Cardiac fibroblast (primary cell): ENCODE measurements at places on chromosomes 6 and 20.
A peak's percentile ranks its signal among the peaks of the same experiment; 100 is the strongest.

GRCh38 chr6:150491131-150491810 is 108.4 kb upstream of the PLEKHG1 start:
- DNase-seq: peak; percentile 26

DNA sequence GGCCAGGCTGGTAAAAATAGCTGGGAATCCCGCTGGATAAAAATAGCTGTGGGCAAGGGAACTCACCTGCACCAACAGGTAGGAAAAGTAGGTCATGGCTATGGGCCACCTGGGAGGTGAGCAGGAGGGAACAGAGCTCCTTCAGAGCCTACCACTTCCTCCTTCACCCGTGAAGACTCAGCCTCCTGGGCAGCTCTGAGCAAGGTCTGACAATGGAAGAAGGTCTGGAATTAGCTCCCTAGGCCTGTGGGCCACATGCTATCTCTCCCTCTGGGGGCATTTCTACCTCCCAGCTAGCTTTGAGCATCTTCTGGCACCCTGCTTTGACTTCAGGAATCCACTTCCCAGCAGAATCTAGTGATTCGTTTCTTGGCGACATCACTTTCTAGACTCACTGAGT is 153.9 kb downstream of the MRPL14 start:
- no peak for DNase-seq

- DNase-seq: no peak
These were observed 909 bp upstream of the NUDT3 start for GRCh38 chr6:34393191-34393965.

GRCh38 chr20:51461306-51461705 is 81.2 kb downstream of the NFATC2 start:
- no peak for DNase-seq

DNA sequence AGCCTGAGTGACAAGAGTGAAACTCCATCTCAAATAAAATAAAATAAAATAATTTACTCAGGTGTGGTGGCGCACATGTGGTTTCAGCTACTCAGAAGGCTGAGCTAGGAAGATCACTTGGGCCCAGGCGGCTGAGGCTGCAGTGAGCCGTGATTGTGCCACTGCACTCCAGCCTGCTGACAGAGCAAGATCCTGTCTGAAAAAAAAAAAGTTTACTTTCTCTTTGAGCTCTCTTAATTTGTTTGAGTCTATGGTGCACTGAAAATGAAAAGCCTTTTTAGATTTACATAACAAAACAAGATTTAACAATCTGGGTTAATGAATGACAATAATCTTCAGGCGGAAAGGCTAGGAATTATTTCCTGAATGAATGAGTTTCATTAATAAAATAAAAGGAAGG is 23.3 kb upstream of the NHSL1 start:
- DNase-seq: no peak

- DNase-seq: no peak
These were observed 43.5 kb upstream of the PCMTD2 start for GRCh38 chr20:64211874-64212658.

GRCh38 chr20:23255716-23256385 is 94.7 kb upstream of the NXT1 start:
- peak; percentile 54 for DNase-seq

GRCh38 chr20:62740286-62741141 is 31.9 kb downstream of the NTSR1 start:
- DNase-seq: peak; percentile 80

DNA sequence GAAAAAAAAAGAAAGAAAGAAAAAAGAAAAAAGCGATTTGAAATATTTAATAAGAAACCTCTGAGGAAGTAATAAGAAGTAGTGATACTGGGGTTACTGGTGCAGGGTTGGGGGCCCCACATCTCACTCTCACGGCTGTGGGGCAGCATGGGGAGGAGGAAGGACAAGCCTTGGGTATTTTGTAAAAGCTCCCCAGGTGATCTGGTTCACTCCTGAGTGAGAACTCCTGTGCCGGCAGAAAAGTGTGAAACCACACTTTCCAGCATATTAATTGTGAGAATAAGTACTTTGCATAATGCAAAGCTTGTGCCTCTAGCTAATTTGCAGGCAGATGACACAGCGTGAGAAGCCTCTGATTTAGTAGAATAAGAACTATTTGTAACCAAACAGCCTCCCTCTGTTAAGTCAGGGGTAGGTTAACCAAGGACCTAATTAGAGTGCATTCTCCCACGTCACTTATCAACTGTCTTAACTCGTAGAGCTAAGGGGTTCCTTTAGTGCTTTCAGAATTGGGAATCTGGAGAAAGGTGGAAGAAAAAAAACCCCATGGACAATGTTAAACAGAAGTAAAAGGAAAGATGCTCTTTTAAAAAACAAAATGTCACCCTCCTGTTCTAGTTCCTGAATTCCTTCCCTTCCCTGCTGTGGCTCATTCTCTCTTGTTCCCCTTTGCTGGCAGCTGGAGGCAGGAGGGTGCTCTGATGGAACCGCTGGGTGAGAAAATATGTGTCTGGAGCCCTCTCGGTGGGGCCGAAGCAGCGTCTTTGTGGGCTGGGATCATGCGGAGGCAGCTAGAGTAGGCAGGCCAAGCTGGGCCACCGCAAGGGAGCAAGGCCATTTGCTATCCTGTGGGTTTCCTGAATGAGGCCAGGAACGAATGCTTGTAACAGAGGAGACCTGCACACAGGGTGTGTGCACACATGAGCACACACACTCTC is 108.7 kb downstream of the FYN start:
- no peak for DNase-seq

- DNase-seq: no peak
These were observed 2.9 kb upstream of the RAMACL start for GRCh38 chr6:166589337-166589731.

GRCh38 chr6:156773476-156773875 is 3.7 kb upstream of the ARID1B start:
- no peak for DNase-seq

GRCh38 chr20:62136283-62137091 is 6.7 kb downstream of the PSMA7 start:
- peak; percentile 81 for DNase-seq

DNA sequence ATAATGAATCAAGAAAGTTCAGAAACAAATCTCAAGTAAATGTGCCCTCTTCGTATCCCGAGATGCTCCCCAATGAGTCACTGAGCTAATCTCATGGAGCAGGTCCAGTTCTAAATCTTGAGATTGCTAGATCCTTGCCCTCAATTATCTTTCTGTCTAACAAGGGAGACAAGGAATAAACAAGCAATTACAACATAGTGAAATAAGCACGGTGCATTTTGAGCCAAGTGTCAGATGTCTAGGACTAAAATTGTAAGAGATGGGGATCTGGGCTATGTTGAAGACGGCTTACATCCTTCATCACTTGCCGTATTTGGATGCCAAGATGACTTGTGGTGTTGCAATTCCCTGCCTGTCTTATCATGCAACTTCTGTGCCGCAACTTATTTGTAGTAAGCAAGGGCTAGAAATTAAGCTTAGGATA is 56.5 kb upstream of the ADGRF1 start:
- peak; percentile 57 for DNase-seq

DNA sequence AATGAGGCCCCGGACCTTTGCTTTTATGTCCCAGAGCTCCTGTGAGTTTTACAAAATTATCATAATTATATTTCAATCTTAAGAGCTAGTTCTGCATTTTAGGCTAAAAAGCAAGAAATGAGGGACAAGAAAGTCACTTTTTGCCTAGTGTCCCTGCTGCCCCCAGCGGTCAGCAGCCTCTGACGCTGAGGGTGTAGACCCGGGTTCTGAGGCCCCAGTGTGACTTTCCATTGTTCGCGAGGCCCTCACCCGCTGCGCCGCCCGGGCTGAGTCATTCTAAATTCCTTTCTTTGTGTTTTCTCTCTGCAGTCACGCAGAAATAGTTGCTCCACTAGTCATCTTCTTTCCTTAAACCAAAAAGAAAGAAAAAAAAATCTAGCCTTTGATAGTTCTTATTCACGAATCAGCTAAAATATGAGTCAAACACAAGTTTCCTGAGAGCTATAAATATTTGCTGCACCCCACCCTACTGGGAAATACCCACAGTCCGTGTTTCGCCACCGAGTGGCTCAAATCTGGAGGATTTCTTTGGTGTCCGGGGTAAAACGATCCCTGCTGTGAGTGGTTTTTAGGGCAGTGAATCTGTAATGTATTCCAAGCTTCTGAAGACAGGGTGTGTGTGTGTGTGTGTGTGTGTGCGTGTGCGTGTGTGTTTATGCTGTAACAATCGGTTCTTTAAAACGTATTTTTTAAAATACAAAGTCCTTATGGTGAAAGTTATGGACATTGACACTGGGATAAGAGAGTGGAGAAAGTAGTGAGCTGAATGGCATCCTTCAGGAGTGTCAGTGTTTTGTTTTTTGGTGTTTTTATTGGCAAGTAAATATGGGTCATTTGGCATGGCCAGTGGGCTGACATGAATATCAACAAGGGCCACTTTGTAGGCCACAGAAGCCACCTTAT is 59.7 kb upstream of the EEF1A1 start:
- peak; percentile 99 for DNase-seq

DNA sequence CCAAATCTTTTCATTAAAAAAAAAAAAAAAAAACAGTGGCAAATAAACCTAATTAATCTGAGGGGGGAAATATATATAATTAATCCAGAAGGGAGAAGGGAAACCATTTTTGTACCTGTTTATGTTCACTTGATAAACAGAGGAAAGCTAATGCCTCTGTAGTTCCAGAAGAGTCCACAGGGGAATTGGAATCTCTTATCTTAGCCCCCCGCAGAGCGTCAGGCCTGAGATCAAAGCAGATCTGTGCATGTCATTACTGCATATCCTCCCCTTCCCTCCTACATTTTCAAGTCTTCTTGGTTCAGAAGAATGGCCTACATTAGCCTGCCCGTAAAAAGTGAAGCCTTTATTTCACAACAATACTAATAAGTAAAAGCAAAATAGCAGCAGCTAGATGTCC is 157.2 kb downstream of the PTPRT start:
- no peak for DNase-seq

DNA sequence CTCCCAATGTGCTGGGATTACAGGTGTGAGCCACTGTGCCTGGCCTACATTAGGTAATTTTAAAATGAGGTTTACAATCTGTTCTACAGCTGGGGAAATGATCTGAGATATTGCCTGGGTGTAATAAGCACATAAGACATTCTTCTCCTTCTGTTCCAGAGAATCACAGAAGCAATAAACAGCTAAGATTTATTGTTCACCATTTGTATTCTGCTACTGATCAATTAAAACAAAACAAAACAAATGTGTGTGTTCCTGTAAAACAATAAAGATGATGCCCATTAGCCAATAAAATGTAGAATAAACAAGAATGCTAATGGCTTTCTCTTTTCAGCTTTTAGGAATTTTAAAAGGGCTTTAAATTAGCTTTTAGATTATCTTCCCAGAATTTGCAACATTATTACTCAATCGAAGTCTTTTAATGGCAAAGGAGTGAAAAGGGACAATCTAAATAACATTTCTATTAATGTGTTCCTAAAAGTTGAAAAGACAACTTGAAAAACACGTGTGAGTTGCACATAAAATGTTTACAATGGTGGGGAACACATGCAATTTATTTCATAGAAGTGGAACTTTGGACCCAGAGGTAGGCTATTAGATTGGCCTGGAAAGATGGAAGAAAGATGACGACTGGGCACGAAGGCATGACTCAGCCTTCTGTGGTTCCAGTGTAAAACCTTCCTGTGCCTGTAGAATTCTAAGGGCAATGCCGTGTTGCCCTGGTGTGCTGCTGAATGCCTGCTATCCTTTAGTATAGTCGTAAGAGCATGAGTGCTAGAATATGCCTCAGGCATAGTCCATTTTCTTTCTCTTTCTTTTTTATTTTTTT is 29.0 kb upstream of the DEK start:
- no peak for DNase-seq

DNA sequence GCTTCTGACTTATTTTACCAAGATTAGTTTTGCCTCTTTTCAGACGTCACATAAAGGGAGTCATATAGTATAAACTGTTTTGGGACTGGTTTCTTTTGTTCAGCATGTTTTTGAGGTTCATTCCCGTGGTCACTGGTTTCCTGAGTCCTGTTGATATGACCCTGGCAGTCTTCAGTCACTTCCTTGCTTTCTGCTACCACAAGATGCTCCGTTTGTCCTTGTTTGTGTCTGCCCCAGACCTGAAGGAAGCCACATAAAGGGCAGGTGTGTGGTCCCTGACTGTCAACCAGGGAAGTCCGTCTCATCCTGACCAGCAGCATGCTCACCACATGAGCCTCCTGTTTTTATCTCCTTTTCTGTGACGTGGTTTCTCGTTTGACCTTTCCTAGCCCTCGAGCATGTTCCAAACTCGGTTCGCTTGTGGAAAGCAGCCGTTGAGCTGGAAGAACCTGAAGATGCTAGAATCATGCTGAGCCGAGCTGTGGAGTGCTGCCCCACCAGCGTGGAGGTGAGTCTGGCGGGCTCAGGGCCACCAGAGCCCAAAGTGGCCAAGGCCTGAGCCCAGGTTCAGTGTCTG is 26.1 kb upstream of the C20orf204 start:
- no peak for DNase-seq

DNA sequence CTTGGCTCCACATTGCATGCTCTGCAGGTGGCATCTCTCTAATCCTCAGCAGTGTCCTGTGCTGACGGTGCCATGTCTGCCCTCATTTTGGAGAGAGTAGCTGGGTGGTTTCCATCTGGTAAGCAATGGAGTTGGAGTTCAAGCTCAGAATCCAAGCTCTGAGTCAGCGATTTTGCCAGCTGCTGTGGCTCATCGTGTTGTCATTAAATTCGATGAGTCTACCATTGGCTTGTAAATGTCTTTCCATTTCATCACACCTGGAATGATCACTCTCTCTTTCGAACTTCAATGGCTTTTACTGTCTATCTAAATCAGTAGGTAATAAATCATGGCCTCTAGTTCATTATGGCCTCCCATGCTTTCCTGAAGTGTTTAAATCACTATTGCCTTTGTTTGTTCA is 378.5 kb upstream of the TSHZ2 start:
- DNase-seq: no peak

DNA sequence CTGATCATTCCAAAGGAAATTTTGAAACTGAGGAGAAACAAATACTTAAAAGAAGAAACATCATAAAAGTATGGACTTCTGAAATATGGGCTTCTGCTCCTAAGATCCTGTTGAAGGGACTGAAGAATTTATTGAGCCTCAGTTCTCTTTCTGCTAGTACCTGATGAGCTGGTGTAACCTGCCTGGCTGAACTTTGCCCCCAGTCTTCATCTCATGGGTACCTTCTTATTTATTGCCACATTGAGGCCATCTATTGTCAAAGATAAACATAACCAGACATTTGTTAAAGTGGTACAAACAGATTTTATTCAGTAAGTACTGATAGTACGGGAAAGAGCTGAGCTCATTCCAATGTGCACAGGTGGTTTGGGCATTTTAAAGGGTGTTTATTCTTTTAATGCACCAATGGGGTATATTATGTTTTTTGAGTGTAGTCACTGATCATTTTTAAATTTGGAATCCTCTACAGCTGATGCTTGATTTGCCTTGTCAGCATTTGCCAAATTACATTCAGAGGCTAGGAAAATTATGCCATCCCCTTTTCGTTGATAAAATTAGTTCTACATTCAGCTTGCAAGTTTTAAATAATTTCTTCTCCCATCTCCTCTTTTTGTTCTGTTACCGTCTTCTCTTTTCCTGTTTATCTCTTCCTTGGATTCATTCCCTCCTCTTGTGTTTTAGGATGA is 118.2 kb downstream of the PRIM2 start:
- DNase-seq: no peak

GRCh38 chr20:21075471-21075870 is 30.7 kb downstream of the LINC00237 start:
- no peak for DNase-seq
